Central memory CD4-positive, alpha-beta T cell (primary cell): ENCODE measurements at places on chromosomes 3 and 15.
A peak's percentile ranks its signal among the peaks of the same experiment; 100 is the strongest.

- DNase-seq, result no peak
These were observed 45.8 kb upstream of the PCSK6 start for GRCh38 chr15:101535170-101535902.

DNA sequence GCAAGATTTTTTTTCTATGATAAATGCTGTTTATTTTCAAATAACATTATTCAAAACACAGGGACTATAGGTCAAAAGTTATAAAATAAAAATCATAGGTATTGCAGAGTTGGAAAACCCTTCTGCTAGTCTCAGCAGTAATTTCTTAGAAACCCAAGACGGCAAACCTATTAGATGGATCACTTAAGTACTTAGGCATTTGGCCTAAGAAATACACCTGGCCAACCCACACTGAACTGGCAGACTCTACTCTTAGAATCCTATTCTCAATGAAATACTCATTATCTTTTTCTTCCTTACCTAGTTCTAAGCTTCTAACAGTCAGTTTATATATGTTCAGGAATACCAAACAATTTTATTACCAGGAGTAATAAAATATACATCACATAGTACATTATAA, 30.5 kb upstream of the RIOX2 start:
- DNase-seq, result no peak

GRCh38 chr15:91852741-91853510, 582 bp upstream of the SLCO3A1 start:
- peak; percentile 77 for DNase-seq

- DNase-seq, result no peak
These were observed 780 bp downstream of the RPL22L1 start for GRCh38 chr3:170869239-170869590.

GRCh38 chr3:31247850-31248562, 284.7 kb upstream of the STT3B start:
- DNase-seq, result no peak

GRCh38 chr15:99124641-99125040, 19.8 kb downstream of the SYNM start:
- DNase-seq, result no peak

GRCh38 chr3:50295553-50296431, 3.4 kb downstream of the HYAL3 start:
- DNase-seq, result no peak
